Hematopoietic multipotent progenitor cell (in vitro differentiated cells): ENCODE measurements at places on chromosomes 11 and 22. TPM values are rescaled to one million over a fixed set of nuclear protein-coding genes. Genes with fewer than 3 reads are reported as not detected.

CD3E gene
- total RNA-seq: 0.54 TPM

PLA2G6 gene
- total RNA-seq: 143 TPM

- DNase-seq: no peak
Observed at GRCh38 chr11:127345819-127346459, 345.4 kb upstream of the KIRREL3 start.

DNA sequence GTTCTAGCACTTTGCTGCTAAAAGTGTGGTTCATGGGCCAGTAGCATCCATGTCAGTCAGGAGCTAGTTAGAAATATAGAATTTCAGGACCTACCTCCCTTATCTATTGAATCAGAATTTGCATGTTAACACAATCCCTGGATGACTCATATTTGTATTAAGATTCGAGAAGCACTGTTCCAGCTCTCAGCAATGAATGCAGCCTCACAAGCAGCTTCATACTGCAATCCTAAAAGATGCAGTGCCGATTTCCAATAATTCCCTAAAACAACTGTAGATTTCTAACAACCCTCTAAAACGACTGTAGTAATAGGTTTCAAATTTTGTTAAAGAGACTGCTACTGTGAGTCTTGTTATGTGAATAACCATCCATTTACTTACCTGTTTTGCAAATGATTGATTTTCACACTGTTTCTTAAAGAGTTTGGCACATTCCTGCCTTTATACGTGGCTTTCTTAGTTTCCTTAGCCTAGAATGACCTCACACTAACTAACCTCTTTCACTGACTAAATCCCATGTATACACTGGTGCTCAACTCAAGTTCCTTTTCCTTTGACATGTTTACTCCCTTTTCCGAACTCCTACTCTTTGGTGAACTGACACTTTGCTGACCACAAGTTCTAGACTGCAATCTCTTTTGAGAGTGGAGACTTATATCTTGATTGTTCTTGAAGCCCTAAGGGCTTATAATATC lies 511.8 kb downstream of the METTL15 start:
- no peak for DNase-seq

TRPC6 gene
- 0.27 TPM for total RNA-seq
